ENCODE measurements at places on chromosomes 5 and 9.

DNA sequence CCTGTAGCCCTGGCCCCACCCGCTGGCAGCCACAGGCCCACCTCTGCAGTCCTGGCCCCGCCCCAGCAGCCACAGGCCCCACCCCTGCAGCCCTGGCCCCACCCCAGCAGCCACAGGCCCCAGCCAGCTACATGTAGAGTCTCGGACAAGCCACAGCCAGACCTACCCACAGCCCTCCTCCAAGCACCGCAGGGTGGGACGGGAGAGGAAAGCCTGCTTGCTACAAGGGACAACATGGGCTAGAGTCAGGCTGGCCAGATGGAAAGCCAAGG, 49.5 kb upstream of the SARDH start:
- DNase-seq = peak; percentile 25

DNA sequence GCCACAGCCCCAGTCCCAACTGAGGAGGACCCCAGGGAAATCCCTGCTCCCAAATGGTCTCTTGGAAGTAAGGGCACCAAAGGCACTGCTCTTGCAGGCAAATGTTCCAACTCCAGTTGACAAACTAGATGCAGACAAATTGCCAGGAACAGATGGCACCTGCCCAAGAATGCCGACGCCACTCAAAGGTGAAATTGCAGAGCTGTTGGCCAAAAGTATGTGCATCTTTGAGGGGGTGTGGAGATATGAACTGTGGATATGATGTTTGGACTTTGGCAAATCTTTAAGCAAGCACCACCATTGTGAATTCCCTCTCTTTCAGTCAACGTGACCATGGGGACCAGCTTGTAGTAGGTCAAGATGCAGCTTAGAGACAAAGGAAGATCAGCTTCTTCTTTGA, 12.0 kb upstream of the CPLX2 start:
- no peak for DNase-seq

DNA sequence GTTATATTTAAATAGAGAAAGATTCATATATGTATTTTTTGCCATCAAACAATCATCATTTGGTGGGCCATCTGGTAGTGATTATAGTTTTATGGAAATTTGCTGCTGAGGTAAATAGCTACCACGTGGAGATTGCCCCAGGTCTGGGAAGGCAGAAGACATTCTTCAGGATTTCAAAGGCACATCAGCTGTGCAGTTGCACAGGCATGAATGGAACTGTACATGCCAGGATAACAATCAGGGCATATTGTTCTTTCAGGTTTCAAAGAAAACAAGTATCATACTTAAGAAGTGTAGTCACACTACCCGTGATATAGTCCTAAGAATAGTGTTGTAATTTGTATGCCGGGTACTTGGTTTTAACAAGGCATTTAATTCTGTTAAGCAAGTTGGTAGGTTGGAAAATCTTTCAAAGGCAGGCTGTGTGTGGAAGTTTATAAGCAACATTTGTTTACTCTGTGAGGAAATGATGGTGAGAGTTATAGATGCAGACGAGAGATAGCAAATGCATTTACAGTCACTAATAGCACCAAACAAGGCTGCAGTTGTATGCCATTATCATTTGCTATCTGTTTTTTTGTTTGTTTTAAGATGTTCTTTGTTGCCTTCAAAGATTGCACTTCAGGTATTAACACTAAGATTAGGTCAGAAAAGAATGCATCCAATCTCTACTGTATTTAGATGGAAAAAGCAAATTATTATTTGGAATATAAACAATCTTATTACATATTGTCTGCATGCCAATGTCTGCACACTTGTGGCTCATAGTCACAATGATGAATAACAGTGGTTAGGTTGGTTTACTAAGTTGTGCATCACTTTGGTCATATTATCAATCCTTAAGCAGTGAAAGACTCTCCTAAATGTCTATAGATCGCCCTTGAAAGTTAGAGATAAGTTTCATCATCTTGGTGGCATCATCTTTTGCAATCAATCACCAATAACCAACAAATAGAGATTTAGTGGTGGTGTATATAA, 55.3 kb downstream of the RPS23 start:
- DNase-seq = no peak

DNA sequence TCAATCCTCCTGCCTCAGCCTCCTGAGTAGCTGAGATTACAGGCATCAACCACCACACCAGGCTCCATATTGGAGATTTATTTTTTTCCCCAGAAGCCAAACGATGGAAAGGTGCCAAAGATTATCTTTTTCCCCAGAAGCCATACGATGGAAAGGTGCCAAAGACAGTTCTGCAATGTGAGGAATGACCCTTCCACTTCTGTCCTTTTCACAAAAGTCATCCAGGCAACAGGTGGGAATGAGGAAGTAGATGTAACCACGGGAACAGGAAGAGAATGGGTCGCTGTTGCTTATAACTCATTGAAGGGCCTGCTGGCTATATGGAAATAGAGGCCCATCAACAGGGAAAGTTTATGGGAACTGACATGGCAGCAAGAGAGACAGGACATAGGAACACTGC, 233.7 kb upstream of the MSX2 start:
- DNase-seq = no peak

DNA sequence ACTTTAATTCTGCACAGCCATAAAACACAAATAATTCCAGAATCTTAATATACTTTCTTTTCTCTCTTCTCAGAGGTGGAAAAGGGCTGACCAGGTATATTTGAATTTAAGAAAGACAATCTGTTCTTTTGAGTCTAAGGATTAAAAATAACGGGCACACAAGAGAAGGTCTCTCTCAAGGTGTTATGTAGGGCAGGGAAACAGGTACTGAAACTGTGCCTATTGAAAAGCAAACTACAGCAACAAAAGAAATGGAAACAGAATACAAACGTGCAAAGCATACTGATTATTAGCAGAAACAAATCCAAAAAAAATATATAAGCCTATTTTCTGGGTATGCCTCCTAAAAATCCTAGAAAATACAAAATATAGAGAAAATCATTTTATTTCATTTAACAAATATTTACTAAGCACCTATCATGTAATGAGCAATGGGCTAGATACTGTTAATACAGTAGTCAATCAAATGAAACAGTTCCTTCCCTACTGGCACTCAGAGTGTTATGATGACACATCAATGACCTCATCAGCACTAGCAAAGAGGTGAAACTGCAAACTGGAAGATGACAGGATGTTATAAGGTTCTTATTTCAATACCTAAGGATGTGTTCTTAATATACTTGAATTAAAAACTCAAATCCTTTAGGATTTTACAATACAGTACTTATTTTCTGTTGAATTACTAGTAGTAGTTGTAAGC, 87.7 kb downstream of the AUH start:
- DNase-seq = peak; percentile 81

DNA sequence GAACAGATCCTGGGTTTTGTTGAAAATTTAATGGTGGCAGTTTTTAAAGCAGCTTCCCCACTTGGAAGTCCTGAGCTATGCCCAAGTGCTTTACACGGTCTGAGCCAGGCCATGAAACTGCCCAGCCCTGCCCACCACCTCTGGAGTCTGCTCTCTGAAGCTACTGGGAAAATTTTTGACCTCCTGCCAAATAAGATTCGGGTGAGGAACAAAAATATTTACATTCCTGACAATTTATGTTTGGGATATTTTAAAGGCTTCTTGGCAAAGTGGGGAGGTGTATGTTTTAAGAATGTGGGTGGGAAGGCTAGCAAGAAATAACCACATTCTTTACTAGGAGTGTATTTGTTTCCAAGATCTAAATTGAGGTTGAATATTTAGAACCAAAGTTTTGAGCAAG, 50.0 kb downstream of the HACD4 start:
- DNase-seq = peak; percentile 66

DNA sequence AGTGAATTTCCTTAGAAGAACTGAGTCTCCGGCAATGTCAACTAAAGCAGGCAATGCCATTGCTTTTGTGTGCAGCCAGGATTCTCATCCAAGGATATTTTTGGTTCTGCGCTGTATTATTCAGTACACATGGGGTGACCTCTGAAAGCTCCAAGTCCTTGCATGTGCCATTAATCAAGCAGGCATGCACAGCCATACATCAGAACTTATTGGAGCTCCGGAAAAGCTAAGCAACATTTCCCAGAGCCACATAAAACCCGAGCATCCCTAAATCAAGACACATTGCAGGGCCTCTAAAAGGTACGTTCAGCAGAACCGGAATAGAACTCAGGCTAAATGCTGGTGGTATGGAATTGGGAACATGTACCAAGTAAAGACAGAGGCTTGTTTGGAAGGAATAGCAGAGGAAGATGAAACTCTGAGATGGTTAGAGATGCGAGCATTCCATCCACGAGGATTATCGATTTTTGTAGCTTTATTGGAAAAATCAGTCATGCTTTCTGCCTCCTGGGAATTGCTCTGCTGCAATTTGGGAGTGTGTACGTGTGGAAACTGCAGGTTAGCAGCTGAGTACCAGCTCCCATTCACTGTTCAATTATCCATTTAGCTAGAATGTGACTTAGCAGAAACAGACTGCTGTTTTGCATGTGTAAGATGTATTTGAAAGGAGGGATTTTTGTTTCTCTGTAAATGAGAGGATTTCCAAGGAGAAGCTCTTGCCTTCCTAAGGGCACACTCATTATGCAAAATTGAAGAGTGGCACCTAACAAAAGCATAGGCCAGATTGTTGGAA, 143.7 kb upstream of the WWC1 start:
- no peak for DNase-seq

Data from ELR (cell line).